ENCODE measurements at places on chromosomes 6 and 20.

- no peak for DNase-seq
These were observed 97.4 kb upstream of the HSF2 start for GRCh38 chr6:122302067-122302466.

- DNase-seq: no peak
These were observed 52.0 kb downstream of the CDH22 start for GRCh38 chr20:46256293-46256692.

- no peak for DNase-seq
These were observed 2.6 kb downstream of the TFEB start for GRCh38 chr6:41732591-41733359.

- DNase-seq: no peak
These were observed 379 bp downstream of the CABLES2 start for GRCh38 chr20:62406635-62407176.

- no peak for DNase-seq
These were observed 552.2 kb downstream of the TFAP2A start for GRCh38 chr6:9862603-9863167.

DNA sequence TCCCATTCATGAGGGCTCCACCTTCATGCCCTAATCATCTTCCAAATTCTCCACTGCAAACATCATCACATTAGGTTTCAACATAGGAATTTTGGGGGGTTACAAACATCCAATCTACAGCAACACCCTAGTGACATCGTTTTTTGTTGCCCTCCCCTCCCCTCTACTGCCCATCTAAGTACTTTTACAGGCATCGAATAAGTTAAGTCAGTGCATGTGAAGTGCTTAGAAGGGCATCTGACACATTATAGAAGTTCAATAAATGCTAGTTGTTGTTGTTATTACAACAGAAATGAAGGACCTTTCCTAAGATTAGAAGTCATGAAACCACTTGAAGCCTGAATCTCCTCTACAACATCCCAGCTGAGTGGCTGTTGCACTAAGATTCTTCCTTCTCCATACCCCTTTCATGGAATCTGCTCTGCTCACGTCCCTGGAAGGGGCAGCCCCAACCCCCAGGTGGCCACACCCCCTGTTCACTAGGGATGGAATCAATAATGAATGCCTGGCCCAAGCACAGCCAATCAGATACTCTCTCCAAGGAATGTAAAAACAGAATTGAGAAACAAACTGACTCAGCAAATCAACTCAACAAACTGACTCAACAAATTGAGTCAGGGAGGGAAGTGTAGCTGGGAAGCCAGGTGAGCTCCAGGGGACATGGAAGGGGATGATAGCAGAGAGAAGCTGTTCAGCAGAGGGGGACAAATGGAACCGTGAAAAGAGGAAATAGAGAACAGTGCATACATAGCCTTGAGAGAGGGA, 3.9 kb upstream of the LRP11 start:
- DNase-seq: no peak
